ENCODE measurements at places on chromosomes 16 and 17.

DNA sequence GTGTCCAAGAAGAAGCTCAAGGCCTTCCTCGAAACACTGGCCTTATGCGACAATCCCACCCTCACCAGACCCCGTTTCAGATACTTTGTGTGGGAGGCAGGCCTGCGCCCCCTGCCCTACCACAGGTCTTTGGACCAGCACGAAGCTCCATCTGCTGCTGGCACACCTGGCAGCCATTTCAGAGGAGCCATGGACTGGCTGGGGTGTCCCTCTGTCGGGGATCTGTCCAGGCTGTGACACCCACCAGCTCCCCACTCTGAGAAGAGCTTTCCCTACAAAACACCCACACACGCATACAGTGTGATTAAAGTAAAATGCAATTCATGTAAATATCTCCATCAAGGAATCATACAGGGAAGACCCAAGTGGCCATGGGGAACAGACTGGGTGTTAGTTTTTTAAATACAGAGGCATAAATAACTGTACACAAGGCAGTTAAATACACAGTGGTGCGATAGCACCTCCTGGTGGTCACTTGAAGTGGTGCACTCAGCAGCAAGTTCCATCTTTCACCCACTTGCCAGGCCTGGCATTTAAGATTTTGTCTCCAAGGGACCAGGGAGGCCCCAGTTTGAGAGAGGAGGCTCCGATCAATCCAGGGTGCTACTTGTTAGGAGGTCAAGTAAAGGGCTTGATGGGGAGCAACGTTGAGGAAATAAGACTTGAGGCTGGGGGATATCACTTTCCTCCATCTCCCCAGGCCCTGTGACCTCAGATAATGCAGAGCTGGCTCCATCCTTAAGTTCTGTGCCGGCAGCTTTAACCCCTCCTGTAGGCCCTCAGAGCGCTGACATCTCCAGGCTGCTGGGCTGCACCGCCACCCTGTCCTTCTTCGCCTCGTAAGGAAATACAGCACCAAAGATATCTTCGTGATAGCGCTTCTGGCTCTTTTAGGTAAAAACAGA is 43.6 kb downstream of the NOS2 start:
- DNase-seq = peak; percentile 29

DNA sequence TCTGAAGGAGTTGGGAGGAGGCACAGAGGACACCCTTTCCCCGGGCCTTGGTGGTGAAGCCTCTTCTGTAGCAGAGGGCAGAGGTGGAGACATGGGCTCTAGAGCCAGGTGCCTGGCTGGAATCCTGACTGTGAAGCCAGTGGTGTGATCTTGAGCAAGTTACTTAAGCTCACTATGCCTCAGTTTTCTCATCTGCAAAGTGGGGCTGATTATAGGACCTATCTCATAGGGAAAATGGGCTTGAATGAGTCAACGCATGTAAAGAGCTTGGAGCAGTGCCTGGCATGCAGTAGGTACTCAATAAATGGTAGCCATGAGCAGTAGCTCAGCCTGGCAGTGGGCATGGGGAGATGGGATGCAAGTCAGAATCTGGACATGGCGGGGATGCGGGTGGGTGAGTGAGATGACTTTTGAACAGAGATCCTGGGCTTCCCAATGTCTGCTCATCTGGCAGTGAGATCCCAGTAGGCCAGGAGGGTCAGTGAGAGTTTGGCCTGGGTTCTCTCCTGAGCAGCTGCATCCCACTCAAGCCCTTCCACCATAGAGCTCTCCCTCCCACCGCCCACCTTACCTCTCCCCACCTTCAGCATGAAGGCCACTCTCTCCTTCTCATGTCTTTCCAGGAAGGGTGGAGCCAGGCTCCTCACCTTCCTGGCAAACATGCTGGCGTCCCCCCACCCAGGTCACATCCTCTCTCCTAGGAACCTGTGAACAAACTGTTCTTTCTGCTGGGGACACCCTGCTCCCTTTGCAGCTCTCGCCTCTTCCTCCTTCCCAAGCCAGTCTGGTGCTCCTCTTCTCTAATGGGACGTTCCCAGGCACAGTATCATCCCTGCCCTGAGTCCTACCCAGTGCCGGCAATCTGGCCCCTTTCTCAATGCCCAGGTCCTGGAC is 13.1 kb upstream of the SP2 start:
- DNase-seq = no peak

DNA sequence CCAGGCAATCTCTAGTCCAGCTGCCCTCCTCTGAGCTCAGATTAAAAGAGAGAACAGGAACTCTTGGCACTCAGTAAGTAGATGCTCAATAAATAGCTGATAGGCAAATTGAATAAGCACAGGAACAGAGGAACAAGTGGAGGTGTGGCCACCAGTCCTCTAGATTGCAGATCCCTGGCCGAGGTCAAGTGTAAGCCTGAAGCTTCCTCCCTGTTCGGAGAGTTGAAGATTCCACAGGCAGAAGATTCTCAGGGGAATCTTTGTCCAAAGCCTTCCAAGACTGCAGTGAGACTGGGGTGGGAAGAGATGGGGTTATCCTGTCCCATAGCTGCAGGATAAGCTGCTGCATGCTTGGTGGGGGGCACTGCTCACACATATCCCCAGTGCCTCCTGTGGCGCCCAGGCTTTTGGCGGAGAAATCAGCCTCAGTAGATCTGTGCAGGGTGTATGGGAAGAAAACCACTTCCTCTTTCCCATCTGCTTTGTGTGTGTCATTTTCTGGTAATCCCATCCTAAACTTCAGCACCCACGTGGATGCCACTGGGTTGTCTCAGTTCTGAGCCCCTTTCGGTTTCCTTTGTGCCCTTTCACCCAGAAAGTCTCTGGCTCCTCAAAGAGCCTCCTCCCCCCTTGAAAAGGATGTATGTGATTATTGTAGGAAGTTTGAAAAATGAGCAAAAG is 12.1 kb downstream of the CD300A start:
- no peak for DNase-seq

DNA sequence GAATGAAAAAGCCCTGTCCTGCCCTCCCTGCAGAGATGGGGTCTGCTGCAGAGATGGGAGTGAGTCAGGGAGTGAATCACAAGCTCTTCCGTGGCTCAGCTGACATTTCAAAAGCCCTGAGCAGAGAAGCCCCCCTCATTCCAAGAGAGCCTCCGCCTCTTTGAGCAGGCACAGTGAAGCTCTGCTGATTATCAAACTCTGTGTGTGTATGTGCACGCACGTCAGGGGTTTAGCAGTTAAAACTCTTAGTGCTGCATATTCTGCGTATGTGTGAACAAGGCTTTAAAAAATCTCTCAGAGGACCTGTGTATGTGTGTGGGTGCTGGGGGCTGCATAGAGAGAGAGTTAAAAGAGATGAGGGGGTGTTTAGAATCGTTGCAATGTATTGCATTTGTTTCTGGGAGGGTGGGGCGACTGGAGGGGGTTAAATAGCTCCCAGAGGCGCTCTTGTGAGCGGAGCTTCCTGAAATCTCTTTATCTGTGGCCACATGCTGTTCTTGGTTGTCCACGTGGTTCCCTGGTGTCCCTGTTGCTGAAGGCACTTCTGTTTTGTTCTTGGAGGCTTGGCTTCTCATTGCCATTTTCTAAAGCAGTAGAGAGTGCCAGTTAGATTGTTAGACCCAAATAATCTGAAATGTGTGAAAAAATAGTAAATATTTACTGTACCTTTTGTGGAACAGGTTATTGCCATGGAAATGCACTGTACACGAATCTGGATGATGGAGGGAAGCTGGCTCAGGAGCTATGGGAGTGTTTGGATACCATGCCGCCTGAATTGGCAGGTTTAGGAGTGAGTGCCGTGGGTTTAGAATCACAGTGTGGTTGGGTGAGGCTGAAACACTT is 116.6 kb downstream of the PRKCB start:
- peak; percentile 65 for DNase-seq

DNA sequence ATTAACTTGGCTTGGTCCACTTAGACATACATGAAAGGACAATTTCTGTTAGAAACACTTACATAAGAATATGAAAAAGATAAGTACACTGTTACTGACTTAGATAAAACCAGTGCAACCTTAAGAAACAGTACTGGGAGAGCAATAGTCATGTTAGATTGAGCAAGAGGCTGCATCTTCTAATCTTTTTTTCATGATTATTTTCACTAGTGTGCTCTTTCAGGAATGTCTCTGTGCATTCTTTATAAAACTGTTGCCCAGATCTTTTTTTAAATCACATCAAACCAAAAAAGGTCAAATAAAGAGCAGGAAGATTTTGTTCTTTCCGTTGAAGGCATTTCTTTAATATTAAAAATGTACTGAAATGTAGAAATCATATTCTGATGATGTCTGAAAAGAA is 100.7 kb upstream of the AXIN2 start:
- no peak for DNase-seq

DNA sequence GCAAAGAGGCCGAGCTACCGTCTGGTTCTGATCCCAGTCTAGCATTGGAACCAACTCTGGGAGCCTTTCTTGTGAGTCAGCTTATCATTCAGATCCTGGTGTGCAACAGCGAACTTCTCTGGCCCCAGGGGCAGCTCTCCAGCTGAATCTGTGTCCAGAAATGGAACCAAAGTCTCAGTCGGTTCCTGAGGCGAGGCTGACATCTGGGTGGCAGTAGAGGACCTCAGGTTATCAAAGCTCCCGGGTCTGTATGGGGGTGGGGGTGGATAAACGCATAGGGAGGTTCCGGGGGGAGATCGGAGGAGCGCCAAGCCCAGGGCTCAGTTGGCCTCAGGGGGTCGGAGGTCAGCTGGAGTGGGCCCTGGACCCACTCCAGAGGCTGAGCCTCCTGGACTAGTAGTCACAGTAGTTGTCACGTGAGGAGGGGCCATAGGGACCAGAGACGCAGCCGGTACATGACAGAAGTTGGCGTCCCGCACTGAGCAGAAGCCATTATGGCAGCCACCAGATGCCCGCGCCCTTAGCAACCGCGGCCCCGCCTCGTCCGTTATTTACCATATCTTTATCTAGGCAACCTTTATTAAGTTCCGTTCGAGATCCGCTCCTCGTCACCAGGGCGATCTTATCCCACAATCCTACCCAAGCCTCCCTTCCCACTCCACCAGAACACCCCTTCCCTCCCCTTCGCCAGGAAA is 12.9 kb downstream of the RDM1 start:
- DNase-seq = no peak

GRCh38 chr17:8705427-8705826 is 39.2 kb downstream of the CCDC42 start:
- DNase-seq = no peak

GRCh38 chr17:38750312-38751121 is 2.0 kb upstream of the PSMB3 start:
- DNase-seq = no peak

- DNase-seq = no peak
Observed at GRCh38 chr16:10522966-10523365, 57.4 kb downstream of the EMP2 start.

GRCh38 chr17:32341141-32341856 is 674 bp downstream of the C17orf75 start:
- no peak for DNase-seq

- DNase-seq = peak; percentile 4
Observed at GRCh38 chr17:66200685-66201092, 8.8 kb upstream of the CEP112 start.

GRCh38 chr17:56548661-56549060 is 44.8 kb upstream of the NOG start:
- no peak for DNase-seq

DNA sequence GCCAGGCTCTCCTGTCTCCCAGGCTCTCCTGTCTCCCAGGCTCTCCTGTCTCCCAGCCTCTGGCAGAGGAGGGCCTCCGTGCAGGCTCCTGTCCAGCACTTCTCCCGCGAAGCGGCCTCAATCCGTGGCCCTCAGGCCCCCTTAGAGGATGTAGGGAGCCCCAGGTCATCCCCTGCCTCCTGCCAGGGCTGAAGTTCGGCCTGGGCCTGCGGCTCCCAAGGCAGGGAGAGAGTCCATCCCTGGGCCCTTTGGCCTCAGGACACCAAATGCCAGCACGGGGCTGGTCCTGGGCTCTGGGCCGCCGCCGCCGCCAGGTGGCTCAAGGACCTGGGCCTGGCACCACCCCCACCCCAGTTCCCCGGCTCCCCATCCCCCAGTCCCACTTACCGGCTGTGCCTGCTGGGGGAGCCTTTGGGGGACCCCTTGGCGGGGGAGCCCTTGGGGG is 370 bp downstream of the EVPL start:
- no peak for DNase-seq

GRCh38 chr17:68248199-68248825 is 469 bp downstream of the AMZ2 start:
- peak; percentile 66 for DNase-seq

GRCh38 chr16:71712501-71712900 is 12.0 kb downstream of the PHLPP2 start:
- no peak for DNase-seq
